Cardiac fibroblast (primary cell): ENCODE measurements at places on chromosomes 2 and 18.
A peak's percentile ranks its signal among the peaks of the same experiment; 100 is the strongest.

GRCh38 chr2:227000123-227000522 lies 163.9 kb downstream of the COL4A4 start:
- DNase-seq = no peak

- DNase-seq = no peak
Measured at GRCh38 chr2:47404356-47404755, 1.4 kb downstream of the MSH2 start.

GRCh38 chr2:212526059-212526458 lies 12.5 kb downstream of the ERBB4 start:
- no peak for DNase-seq

DNA sequence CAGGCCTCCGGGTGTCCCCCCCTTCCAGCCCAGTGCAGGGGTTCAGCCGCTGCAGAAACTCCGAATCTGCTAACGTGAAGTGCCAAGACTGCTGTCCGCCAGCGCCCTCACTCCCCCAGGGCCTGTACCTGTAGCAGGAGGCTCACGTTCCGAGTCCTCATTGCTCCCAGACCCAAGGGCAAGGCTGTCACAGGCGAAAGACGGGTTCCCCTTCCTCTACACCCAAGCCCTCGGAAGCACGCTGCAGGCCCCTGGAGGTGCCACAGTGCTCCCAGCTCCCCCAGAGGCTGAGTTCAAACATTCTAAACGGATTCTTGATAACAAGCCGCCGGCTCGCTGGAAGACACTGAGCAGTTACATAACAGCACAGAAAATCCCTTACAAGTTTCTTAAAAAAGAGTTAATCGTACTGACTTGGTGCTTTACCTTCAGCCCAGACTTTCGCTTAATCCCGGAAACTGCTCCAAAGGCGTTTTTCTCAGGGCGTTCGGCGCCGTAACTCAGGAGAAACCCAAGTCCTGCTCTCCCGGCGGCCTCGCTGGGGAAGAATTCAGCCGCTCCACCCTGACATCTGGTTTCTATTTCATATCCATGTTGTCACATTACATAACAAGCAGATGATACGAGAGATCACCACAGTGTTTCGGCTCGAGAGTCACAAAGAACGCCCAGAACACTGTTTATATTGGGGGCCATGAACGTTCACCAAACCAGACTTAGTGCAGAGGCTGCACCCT lies 92.0 kb downstream of the HDAC4 start:
- peak; percentile 66 for DNase-seq

GRCh38 chr2:234981197-234982095 lies 29.6 kb downstream of the SH3BP4 start:
- peak; percentile 99 for DNase-seq

DNA sequence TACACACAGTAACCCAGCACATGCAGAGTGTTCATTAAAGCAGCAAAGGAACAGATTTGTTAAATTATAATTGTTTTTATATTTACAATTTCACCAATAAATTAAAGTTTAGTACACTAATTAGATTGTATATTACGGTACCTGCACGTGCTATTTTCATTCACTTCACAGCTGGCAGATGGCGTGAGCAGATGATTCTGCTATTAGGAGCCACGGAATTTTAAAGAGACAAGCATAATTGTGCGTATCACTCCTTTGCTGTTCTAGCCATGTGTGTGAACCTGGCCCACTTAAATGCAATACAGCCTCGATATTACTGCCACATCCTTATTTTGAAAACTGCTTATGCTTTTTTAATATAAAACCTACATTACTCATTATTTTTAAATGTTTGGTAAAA lies 332.8 kb upstream of the SOX11 start:
- DNase-seq = no peak

DNA sequence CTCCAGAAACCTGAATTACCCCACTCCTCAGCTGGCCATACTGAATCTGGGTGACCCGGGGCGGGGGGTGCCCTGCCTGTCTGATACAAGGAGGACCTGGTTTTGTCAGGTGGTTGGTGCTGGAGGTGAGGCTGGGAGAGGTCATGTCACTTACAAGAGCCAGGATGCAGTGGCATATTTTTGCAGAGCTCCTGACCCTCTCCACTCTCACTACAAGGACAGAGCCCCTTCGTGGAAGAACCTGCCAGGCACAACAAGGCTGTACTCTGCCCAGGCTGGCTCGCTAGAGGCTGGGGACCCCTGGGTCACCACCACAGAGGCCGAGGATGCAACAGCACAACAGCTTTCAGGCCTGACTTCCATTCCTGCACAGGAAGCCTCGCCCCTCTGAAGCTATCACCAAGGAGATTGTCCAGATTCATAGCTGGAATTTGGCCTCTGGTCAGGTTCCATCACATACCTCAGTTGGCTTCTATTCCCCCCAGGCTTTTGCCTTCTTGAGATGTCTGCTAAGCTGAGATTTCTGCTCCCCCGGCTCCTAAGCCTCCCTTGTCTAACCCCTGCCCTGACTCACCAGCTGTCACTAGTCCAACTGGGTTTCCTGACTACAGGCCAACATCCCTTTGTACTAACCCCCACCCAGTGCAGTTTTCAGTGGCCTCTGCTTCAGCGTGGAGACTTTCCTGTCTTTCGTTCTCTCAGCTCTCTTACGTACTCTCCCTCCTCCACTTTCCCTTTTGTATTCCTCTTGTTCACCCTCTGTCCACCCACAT lies 132.5 kb upstream of the EPAS1 start:
- peak; percentile 97 for DNase-seq

DNA sequence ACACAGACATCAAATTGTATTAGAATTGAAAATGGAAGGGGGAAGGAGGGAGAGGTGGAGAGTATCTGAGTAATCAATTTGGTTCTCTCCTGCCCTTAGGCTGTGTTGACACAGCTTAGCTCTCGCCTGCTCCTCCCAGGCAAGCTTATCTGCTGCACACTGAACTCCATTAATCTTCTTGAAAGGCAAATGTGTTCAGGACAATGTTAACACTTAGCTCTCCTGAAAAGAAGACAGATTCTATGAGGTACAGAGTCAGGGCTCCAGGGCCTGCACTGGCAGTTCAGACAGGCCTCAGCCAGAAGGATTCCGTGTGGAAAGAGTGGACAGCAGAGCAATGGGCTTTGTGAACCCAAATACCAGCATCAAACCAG lies 430.0 kb upstream of the TNP1 start:
- peak; percentile 39 for DNase-seq

DNA sequence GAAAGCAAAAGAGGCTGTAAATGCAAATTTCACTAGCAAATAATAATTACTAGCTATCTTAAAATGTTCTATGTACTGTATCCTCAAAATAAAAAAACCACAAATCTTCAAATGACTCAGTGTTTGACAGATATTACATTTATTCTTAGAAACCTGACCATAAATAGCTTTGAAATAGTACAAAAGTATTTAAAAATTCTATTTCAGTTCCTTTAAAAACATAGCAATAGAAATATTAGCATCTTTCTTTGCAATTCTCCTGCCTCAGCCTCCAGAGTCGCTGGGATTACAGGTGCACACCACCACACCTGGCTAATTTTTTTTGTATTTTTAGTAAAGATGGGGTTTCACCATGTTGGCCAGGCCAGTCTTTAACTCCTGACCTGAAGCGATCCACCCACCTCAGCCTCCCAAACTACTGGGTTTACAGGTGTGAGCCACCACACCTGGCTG lies 50.6 kb downstream of the MSH6 start:
- DNase-seq = no peak

GRCh38 chr18:63376538-63376937 lies 9.5 kb upstream of the KDSR start:
- DNase-seq = peak; percentile 93
